Activated naive CD8-positive, alpha-beta T cell treated with anti-CD3 and anti-CD28 coated beads for 36 hours (primary cell): ENCODE measurements at places on chromosomes 5 and 9. TPM values are rescaled to one million over a fixed set of nuclear protein-coding genes. Genes with fewer than 3 reads are reported as not detected.

- no peak for DNase-seq
Observed at GRCh38 chr9:133464638-133465037, 4.9 kb downstream of the CACFD1 start.

- DNase-seq = no peak
Observed at GRCh38 chr9:18296702-18297055, 177.3 kb upstream of the ADAMTSL1 start.

DNA sequence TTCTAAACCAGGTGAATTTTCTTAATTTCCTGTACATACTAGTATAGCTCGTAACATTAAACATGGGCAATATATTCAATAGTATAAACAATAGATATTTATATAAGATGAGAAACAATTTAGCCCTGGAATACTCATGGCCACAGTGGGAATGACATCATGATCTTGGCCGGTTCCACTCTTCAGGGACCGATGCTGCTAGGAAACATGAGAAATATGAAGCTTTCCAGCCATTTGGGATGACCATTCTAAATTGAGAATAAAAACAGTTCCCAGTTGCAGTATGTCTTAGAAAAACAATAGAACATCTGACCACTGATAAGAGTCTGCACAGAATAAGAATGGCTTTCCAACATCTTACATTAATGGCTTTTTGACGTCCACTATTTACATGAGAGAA is 33.3 kb upstream of the SLCO6A1 start:
- no peak for DNase-seq

DNA sequence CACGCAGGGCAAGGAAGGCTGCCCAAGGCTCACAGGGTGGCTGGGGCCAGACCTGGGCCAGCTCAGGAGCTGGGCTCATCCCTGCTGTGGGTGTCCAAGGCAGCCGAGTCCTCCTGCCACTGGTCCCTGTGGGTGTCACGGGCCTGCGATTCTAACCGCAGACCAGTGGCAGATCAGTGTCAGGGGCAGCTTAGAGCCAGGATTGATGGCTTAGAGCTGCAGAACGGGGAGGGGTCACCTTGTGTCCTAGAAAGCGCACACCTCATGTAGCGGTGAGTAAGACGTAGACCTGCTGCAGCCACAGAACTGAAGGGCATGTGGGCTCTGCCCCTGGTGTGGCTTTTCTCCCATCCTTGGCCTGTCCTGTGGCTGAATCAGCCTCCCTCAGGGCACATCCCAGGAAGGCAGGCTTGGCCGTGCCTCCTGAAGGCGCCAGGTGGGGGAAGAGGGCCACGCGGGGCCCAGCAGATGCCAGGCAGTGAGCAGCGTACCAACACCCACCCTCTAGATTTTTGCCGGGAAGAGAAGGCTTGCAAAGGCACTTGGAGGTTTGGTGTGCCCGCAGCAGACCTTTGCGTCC is 78.3 kb upstream of the FCN2 start:
- DNase-seq = no peak

DNA sequence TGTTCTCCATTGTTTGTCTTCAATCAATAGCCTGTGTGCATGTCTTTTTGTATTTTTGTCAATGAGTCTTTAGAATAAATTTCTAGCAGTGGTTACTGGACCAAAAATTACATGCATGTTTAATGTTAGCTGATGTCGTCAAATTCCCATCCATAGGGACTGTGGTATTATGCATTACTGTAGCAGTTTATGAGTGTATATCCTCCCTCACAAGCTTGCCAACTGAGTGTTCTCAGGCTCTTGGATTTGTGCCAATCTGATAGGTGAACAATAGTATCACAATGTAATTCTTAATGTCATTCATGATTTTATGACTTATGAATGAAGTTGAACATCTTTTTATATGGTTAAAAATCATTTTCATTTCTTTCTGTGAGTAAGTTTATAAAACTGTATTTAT is 13.0 kb downstream of the SNX24 start:
- DNase-seq = no peak

- no peak for DNase-seq
Observed at GRCh38 chr5:173771121-173771724, 116.9 kb upstream of the CPEB4 start.

The CRHBP gene
- total RNA-seq = not detected

DNA sequence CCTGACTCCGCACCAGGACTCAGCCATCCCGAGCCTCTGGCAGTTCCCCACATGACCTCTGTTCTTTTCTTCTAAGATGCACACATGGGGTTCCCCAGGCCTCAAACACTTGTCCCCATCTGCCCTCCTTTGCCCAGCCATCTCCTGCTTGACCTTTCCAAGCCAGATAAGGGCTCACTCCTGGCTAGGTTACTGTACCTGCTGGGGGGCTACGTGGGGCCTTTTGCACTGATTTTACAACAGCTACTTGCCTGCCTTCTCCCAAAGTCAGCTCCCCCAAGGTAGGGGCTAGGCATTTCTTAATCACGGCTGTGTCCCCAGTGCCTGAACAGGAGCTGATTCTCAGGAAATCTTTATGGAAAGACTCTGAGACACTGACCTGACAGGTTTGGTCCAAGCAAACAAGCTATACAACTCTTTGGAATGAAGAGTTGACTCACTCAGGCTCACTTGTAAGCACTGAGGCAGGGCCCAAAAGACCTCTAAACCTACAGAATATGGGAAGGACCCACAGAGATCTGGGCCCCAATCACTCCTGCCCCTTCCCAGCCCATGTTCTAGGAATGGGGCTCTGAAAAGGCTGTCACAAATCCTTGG is 2.5 kb downstream of the MACROH2A1 start:
- DNase-seq = no peak

- DNase-seq = no peak
Observed at GRCh38 chr9:104748359-104749031, 1.0 kb downstream of the NIPSNAP3A start.

The TCERG1 gene
- total RNA-seq = 125 TPM

- DNase-seq = no peak
Observed at GRCh38 chr5:160799184-160799583, 52.8 kb downstream of the ATP10B start.

DNA sequence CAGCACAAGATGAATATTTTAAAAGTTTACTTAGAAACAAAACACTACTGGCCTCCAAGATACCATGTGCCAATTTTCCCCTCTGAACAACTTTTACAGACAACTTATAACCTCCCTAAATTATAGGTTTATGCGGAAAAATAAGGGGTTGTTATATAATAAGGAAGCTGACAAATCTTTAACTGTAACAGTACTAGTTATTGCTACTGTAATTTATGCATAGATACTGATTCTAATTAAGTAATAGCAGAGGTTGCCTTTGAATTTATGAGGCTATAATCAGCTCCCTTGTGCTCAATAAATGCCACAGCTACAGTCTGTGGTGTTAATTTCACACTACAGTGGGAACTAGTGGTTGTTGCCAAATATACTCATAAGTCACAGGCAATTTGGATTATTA is 291.3 kb upstream of the PCSK5 start:
- DNase-seq = no peak

The CYSRT1 gene
- 0.49 TPM for total RNA-seq

DNA sequence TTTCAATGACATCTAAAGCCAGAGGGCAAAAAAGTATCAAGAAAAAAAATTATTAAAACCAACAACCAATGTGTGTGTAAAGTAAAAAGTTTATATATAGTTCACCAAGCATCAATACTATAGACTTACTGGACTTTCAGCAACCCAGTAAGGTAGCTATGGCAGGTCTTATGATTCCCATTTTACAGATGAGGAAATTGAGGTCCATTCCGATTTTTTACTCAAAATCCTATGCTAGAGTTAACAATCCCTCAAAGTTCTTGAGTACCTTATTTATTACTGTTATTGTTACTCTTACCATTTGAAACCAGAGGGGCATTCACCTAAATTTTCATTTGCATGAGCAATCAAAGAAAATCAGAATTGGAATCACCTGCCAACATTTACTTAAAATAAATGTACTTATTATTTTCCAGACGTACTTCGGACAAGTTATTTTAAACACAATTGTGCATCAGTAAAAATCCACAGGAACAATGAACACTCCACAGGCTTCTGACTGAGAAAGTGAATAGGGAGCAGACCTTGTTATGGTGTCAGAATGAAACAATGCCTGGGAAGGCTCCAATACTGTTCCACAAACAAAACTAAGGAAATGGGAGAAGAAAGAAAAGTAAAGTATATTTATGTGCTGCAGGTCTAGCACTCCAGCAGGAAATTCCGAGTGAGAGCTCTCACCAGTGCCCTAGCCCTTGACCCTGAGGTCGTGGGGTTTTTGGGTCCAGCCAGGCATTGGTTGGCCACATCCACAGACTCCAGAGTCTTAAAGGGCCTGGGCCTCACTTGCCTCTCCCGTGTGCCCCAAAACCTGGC is 229.9 kb downstream of the PIK3R1 start:
- DNase-seq = no peak

The ARSI gene
- total RNA-seq = not detected

DNA sequence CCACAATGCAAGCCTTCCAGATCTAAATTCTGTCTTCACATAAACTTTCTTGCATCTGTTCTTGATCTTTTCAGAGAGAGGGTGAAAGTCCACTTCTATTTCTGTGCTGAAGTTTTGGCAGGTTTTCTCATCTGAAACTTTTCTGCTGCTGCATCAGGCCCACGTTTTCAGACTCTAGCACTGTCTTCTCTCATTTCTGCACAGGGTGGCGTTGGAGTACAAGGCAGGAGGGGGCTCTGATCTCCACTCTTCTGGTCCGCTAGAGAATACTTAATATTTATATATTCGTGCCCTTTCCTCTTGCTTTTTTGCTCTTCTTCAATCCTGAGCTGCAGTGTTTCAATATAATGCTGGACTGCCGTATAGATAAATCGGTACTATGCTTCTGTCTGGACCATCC is 204.0 kb upstream of the PRDM9 start:
- DNase-seq = no peak

DNA sequence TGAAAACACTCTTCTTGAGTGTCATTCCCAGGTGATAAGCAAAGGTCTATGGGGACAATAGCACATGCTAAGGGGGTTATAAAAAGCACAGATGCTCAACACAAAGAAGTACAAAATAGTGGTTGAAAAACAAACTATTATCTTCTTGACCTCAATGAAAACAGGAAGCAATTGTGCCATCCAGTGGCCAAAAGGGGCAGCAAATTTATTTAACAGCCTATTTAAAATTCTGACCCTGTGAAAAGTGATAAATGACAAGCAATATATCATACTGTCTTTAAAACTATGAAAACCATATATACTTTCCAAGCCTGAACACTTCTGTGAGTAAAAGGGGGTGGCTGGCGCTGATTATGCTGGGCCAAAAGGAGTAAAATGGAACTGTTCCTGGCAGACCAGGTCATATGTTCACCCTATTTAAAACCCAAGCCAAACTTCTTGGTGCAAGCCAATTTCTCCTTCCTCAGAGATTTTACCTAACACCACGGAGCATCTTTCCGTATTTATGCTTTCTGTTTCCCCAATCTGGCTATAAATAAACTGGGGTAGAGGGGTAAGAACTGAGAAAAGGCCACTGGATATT is 29.7 kb downstream of the TEX10 start:
- no peak for DNase-seq

The SLC46A2 gene
- total RNA-seq = not detected

The TMEM252 gene
- total RNA-seq = not detected

DNA sequence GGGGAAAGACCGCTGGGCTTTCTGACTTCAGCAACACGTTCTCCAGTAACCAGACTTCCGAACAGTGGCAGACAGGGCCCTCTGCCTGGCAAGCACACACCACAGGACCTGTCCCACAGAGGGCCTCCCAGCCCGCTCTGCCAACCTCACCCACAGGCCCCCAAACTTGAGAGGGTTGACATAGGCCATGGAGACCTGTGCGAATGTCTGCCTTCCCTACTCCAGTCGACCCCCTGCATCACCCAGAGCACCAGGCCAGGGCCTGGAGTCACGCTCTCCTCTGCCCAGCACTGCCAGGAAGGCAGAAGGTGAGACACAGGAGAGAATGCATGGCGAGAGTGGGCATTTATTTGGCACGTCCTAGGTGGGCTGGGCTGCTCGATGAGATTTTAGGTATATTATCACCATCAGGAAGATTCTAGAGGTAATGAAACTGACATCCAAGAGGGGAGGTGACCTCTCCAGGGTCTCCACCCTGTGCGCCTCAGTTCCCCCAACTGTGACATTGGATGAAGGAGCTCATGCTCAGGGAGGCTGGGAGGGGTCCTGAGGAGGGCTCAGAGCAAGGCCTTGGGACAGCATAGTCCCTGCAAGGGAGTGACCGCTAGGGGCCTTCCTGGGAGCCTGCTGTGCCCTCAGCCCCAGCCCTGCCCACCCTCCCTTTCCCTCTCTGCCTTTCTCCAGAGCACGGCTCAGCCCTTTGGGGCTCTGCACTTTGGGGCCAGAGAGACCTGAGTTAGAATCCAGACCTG is 54.9 kb downstream of the DUSP1 start:
- no peak for DNase-seq

The PLGRKT gene
- total RNA-seq = 27.3 TPM

GRCh38 chr5:10761933-10762775 is 1.1 kb upstream of the DAP start:
- DNase-seq = no peak

DNA sequence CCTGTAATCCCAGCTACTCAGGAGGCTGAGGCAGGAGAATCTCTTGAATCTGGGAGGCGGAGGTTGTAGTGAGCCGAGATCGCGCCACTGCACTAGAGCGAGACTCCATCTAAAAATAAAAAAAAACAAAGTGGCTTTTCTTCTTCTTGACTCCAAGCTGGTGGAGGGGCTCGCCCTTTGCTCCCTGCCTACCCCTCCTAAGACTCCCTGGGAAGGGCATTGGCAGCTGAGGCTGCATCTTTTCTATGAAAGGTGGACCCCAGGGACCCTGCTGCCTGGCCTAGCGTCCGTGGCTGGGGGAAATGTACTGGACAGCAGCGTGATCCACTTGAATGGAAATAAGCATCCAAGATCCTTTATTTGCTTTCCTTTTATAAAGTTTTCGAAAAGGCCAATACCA is 24.0 kb downstream of the ROPN1L start:
- no peak for DNase-seq

GRCh38 chr9:115759426-115759825 is 394.2 kb upstream of the PAPPA start:
- no peak for DNase-seq

GRCh38 chr9:117691367-117691766 is 12.8 kb upstream of the TLR4 start:
- DNase-seq = no peak

DNA sequence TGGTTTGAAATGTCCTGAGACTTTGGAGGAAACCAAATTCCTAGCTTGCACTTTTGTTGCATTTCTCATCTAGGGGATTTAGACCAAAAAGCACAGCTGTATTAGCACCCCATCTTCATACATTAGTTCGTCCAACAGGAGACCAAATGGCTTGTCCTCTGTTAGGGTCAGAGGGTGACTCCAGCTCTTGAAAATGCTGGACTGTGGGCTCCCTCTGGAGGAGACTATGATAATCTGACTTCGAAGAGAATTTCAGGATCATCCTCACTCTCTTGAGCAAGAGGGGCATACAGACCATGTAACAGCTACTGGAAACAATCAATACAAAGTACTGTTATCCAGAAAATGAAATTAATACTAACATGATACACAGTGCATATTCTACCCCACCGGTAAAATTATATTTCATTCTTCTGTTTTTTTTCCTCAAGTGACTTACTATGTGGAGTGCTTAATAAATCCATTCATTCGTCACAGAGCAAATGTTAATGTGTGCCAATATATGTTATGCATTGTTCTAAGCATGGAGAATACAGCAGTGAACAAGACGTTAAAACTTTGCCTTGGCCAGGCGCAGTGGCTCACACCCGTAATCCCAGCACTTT is 63.7 kb upstream of the PPP2CA start:
- DNase-seq = peak; percentile 10
